Upper lobe of right lung (tissue), 1 donor: ENCODE measurements at places on chromosomes 12 and 14.

GRCh38 chr12:57882575-57882974, 36.0 kb upstream of the CTDSP2 start:
- DNase-seq: no peak

DNA sequence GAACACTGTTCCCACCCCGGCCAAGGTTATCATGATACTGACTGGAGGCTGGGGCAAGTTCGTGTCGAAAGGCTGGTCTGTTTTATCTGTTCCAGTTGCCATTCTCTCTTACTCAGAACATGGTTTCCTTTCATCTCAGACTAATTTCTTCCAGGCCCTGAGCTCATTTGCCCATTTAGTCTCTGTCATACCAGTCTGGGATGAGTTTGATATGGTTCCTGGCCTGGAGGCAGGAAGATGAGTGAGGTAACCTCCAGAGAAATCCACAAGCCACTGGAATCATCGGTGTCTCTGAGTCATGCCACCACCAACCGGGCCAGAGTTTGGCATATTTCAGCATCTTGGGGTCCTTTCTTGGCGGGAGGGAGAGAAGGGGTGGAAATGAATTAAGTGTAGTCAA, 114.7 kb downstream of the NTF3 start:
- DNase-seq: no peak

GRCh38 chr12:69509308-69509736, 39.1 kb downstream of the FRS2 start:
- DNase-seq: no peak

- DNase-seq: no peak
Measured at GRCh38 chr14:91415794-91416743, 1.6 kb downstream of the CCDC88C start.

DNA sequence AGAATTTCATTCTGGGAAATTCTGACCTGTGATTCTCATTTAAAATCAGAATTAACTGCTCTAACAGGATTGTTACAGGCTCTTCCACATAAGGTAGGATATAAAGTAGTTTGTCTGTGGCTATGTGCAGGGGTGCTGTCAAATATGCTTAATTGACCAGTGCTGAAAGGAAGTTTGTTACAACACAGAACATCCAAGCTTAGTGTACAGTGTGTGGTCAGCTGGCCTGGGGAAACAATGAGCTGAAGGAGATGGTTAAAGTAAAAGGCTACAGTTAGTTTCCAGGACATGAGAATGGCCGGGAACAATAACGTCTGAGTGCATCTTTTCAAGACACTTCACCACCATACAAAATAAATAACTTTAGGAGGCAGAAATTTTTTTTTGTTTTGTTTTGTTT, 68.0 kb downstream of the PKP2 start:
- no peak for DNase-seq

DNA sequence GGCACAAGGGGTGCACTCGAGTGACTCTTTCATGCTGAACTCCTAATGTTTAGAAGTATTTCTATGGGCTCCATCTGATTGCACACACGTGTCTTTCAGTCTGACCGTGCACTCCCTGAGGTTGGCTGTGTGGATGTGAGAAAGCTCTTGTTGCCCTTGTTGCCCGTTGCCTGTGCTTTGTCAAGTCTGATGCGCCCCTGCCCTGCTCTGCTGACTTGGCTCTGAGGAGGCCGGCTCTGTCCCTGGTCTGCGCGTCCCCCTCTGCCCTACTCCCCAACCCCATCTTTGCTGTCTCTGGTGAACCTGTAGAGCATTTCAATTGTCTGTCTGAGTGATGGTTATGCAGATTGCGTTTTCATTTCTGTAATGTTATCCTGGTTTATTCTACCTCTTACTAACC, 802.3 kb downstream of the NRXN3 start:
- no peak for DNase-seq

- no peak for DNase-seq
Measured at GRCh38 chr12:93183940-93184671, 193.6 kb upstream of the NUDT4 start.

DNA sequence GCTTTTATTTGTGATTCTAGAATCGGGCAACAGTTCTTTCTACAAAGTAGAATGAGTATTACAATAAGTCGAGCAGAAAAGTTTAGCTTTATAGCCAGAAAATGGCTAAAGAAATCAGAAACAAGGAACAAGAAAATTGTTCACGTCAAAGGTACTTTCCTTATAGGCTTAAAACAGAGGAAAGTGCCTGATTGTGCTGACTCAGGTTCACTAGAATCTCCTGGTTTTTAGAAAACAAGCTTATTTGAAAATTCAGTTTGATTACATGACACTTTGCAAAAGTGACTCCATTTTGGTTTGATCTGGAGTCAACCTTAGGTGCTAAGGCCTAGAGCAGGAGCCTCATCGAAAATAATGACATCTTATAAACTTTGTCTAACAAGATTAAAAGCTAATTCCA, 564.7 kb upstream of the FLRT2 start:
- DNase-seq: no peak

- no peak for DNase-seq
Measured at GRCh38 chr14:91368776-91369416, 48.7 kb downstream of the CCDC88C start.

DNA sequence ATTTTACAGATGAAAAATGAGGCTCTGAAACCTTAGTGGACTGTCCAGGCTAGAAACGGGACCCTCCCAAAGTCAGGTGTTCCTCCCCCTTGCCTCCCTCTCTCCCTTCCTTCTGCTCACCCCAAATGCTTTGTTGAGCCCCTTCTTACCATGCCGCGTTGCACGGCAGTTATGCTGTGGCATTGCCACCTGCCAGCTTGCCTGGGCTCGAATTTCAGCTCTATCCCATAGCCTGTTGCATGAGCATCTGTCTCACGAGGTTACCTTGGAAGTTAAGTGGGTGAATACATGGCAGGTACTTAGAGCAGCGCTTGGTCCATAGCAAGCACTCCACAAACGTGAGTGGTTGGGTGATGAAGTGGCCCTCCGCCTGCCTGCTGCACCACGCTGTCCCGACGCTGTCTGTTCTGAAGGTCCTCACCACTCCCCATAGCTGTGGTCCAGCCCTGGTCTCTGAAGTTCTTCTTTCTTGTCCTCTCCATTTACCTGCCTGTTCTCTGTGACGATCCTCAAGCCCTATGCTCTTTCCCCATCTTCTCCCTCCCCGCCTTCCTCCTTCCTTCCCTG, 269.9 kb downstream of the CACNA1C start:
- DNase-seq: no peak

- DNase-seq: no peak
Measured at GRCh38 chr12:116934908-116935705, 24.4 kb downstream of the FBXW8 start.

- DNase-seq: peak; percentile 71
Measured at GRCh38 chr12:52082026-52082668, 2.6 kb downstream of the SMIM41 start.

- no peak for DNase-seq
Measured at GRCh38 chr14:96160913-96161310, 43.7 kb upstream of the BDKRB2 start.

DNA sequence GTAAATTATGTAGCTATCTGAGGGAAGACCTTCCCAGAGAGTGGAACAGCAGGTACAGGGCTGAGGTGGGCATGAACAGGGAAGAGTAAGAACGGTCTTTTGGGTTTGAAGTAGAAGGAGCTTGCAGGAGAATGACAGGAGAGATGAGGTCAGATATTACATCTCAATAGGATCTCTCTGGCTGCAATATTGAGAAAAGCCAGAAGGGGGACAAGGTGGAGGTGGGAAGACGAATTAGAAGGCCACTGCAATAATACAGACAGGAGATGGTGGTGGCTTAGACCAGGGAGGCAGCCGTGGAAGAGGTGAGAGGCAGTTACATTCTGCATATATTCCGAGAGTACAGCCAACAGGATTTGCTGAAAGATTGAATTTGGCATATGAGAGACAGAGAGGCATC, 310.2 kb downstream of the APAF1 start:
- no peak for DNase-seq

- DNase-seq: no peak
Measured at GRCh38 chr12:95700316-95700785, 90.2 kb downstream of the NTN4 start.

DNA sequence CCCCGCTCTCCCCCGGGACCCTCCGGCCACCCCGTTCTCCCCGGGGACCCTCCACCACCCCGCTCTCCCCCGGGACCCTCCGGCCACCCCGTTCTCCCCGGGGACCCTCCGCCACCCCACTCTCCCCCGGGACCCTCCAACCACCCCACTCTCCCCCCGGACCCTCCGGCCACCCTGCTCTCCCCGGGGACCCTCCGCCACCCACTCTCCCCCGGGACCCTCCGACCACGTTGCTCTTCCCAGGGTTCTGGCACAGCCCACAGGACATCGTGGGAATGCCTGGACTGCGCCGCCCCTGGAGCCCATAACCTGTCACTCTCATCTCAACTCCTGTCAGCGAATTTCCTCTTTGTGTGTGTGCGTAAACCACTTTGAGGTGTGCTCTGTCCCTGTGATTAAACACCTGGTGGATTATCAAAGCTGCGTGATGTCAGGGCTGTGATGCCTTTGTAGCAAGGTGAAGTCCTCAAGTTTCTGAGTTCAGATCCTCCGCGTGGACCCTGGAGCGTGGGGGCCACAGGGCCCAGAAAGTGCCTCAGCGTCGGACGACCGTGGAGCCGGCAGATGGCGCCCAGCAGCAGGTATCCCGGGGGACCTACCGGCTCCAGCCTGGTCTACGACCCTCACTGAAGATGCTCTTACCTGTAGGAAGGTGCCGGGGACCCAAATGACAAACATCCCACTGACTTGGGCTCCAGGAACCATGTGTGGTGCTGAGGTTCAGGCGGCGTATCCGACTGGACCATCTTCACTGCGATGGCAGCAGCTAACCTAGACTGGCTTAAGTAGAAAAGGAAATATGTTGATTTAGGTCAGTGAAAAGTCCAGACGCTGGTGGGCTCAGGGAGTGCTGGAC, 63.2 kb upstream of the GALNT9 start:
- peak; percentile 39 for DNase-seq

- no peak for DNase-seq
Measured at GRCh38 chr14:100982353-100982752, 78.8 kb upstream of the RTL1 start.

- no peak for DNase-seq
Measured at GRCh38 chr14:95162641-95163040, 5.3 kb upstream of the DICER1 start.

DNA sequence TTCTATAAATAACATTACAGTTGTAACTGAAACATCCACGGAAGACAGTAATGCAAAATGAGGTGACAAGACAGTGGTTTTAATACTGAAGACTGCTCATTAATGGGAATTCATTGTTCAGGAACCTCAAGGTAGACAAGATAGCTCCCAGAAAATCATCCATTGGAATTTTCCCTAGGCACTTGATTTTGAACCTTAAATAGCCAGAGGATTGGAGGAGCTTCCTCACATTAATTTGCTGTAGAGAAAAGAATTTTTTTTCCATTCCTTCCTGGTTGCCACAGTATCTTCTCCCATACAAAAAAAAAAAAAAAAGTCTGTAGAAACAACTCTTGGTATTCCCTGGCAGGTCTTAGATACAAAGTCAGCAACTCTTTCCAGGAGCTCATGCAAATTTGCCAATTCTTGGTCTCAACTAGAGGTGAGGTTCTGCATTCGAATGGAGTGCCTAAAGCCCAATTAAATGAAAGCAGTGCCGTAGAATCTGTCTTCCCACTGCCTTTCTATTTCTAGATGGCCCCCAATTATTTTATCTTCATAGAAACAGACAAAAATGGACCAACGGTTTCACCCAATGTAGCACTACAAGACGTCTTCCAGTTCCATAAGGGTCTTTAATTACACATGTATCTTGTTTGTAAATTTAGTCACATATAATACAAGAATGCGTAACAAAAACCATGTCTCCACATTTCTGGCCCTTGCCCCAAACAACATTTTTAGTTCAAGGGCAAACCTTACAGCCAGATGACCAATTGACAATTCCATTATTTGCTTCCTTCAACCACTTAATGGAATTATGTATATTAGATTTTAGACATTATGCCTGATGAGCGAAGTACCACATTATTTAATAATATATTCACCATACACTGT, 13.5 kb downstream of the SLC38A2 start:
- DNase-seq: no peak

DNA sequence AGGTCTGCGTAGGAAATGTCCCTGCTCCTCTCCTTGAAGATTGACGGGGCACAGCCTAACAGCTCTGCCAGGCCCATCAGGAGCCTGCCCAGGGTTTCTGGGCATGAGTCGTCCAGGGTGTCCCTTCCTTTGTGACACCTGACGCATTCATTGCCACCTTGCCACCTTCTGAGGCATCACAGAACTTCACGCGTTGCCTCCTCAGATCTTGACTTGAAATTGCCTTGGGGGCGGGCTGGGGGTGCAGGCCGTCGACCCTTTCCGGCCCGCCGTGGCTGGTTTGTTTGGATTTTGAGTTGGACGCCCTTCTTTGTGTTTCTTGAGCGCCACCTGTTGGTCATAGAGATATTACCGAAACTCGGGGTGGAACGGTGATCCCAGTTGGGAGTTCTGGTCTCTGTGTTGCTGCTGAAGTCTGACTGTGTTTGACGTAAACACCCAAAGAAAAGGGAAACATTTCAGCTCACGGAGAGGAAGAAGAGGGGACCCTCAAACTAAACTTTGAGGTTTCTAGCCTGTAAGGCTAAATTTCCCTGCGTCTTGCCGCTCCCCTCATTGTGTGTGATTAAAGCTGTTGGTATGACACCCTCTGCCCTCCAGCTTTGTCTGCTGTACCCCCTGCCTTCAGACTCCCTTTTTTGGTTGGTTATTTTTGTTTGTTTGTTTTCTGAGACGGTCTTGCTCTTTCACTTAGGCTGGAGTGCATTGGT, 44.6 kb downstream of the MLXIP start:
- no peak for DNase-seq

DNA sequence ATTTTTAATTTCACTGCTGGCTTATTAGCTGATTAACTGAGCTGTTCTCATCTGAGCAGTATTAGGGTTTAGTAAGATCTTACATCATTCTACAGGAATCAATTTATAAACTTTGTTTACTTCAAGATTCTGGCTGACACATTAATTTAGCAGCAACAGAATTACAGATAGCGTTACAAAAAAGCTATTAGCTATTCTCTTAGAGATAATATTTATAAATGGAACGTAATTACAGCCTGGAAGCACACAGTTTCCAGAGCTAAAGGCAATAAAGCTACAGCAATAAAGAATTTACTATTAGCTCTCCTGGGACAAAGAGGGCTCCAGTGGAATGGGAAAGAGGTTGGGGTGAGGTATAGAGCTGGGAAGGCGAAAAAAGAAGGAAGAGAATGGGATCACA, 34.7 kb downstream of the PDE6H start:
- DNase-seq: no peak

GRCh38 chr14:98963610-98964009, 308.4 kb downstream of the BCL11B start:
- DNase-seq: no peak

GRCh38 chr12:76623931-76624330, 64.4 kb upstream of the OSBPL8 start:
- no peak for DNase-seq

GRCh38 chr14:90681929-90682328, 134.3 kb downstream of the TTC7B start:
- no peak for DNase-seq
